CD4-positive, alpha-beta T cell treated with Interleukin-4 for 1 hour (primary cell): ENCODE measurements at places on chromosomes 6 and 20.

DNA sequence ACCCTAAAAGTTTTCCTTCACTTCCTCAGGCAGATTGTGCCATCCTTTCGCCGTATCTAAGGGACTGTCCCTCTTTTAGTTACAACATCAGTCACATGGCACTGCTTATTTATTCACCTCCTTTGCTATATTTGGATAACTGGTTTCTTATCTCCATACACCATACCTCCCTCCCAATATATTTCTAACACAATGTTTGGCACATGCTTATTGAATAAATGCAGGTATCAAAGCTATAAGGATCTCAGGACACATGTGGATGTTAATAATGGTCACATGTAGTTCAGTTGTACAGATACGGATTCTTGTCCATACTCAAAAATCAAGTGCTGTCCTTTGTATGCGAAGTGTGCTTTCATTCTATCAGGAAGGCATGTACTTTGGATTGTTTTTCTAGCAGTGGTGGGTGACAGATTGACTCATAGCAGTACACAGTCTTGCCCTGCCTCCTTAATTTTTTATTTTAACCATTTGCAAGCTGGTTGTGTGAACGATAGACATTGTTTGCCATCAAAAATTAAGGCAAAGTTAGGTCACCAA is 407.1 kb upstream of the RUNX2 start:
- no peak for DNase-seq

- no peak for DNase-seq
Measured at GRCh38 chr6:148414836-148415235, 72.2 kb downstream of the SASH1 start.

DNA sequence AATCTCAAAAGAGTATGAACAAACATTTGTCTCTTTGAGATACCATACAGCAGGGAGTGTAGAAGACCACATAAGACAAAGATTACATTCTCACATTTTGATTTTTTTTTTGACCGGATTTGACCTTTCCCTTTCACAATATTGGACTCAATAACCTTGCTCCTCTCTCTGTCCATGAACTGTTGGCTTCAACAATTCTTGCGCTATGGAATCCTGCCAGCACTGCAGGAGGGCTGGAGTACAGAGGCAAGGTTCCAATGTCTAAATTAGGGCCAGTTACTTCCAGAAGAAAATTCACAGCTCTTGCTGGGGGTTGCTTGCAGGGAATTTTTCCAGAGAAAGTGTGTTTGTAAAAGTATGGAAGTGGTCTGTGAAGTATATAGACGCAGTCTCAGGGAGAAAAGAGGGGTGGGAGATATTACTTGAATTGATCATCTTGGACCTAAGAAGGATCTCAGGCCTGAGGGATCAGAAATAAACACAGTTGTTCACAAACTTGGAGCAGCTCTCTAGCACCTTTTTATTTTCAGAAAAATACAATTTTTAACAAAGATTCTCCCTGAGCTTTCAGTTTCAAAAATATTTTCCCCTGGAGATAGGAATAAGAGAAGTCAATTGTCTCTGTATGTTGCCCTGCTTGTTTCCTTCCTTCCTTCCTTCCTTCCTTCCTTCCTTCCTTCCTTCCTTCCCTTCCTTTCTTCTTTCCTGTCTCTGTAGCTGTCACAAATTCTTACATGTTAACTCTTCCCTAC is 765.9 kb downstream of the BCKDHB start:
- no peak for DNase-seq

- DNase-seq, result no peak
Measured at GRCh38 chr6:53986165-53986720, 125.0 kb upstream of the MLIP start.

GRCh38 chr6:16331384-16332174 is 93.2 kb downstream of the GMPR start:
- DNase-seq, result peak; percentile 66

DNA sequence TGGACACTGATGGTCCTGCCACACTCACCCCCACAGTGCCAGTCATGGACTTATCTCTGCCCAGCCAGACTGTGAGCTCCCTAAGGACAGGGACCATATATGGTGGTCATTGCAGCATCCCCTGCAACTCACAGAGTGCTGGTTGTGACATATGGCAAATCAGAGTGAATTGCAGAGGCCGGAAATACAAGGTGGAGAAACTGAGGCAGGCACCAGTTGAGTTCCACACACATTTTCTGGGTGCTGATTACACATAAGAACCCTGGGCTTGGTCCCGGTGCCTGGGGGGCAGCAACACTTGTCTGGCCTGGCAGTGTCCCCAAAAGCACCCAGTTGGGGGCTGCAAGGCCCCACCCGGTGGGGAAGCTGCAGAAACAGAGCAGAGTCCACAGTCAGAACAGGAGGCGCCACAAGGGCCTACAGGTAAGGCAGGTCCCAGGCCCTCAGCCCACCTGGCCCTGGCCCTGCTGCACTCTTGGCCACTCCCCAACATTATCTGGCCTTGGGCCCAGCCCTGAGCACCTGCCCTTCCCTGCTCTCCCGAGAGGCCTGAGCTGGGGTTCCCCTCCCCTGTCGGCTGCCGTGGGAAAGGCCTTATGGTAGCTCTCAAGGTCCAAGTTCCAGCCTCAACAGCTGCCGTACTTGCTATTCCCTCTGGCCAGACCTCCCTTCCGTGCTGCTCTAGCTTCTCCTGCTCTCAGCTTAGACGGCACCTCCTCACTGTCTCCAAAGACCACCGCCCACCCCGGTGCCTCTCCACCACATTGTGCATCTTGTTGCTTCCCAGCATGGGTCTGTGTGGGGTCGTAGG is 140.8 kb upstream of the PTPN1 start:
- DNase-seq, result no peak

- no peak for DNase-seq
Measured at GRCh38 chr6:163200289-163200688, 214.2 kb upstream of the QKI start.

DNA sequence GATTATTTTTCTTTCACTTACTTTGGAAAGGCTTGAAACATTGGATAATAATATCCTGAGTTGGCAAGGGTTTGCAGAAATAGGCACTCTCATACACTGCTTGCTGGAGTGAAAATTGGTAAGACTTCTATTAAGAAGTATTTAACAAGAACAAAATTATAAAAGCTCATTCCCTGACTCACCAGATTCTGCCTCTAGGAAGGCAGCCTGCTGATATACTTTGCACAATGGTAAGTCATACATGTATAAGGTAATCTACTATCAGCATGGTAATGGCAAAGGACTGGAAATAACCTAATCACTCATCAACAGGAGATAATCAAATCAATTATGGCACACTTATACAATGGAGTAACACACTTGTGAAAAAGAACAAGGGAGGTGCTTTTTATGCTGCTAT is 85.8 kb downstream of the PLCG1 start:
- DNase-seq, result no peak

- DNase-seq, result no peak
Measured at GRCh38 chr6:31749301-31750036, 9.7 kb downstream of the MSH5 start.

DNA sequence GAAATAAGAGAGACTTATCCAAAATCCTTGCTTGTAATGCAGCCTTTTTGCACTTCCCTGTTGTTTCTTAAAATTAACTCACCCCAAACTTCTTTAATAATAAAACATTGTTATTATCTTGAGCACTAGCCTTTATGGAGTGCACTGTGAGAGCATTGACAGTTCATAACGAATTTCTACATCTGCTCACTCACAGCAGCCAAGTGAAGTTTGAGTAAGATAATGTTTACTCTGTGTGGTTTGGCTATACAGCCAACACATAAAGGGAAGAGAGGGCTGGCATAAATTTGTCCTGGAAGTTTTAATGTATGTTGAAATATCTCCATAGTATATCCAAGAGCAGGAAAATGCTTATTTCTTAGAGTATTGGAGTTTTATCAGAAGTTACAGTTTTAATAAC is 227.9 kb downstream of the FRK start:
- no peak for DNase-seq
